Activated CD4-positive, alpha-beta T cell treated with anti-CD3 and anti-CD28 coated beads, Interleukin-2, amount 50 U/mL, for 4 hours (primary cell): ENCODE measurements at places on chromosomes 12 and 14.

DNA sequence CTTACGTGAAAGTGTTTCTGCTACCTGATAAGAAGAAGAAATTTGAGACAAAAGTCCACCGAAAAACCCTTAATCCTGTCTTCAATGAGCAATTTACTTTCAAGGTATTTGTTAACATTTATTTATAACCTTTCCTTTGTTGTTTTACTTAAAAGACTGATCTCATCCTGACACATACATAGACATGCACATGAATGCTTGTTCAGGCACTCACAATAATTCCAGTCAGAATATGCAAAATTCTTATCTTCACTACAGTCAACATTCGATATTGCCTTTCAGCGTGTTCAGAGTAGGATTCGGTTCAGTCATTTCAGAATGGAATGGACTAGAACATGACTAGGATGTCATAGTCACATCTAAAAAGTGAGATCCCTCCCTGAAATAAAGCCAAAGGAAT lies 394.6 kb downstream of the PAWR start:
- no peak for DNase-seq

DNA sequence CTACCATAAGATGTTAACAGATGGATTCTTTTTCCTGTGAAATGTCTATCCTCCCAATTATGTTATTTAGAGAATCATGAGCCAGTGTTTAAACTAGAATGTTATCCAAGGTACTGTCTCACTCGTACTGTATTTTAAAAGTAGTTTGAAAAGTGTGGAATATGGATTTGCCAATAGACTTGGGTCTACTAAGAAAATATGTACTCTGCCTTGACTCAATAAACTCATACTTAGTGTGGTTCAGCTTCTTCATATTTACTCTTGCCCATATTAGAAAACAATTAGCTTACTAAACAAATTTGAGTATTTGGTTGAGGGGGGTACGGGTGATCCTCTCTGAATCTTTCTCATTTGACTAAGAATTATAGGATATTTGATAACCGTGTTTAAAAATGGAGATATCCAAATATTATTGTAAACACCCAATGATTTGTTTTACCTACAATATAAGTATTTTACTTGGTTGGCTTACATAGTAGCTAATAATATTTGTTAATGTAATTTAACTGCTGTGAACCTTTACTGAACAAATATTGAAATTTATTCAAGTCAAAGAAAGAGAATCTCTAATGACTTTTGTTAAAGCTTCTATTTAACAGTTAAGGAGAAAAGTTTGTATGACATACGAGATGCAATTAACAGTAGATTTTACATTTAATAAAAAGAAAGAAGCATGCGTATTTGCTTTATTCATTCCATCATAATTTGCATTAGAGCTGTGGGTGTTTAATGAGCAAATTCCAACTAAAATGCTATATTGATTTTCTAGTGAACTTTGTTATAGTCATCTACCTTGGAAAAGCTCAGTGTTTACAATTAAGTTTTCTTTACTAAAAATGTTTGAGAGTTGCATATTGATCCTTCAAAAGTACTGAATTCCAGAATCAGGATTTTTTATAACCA lies 81.2 kb downstream of the MIPOL1 start:
- no peak for DNase-seq

GRCh38 chr14:93332397-93332852 lies 411 bp downstream of the BTBD7 start:
- no peak for DNase-seq

GRCh38 chr12:52179396-52179973 lies 12.3 kb downstream of the KRT80 start:
- no peak for DNase-seq

- DNase-seq, result no peak
Observed at GRCh38 chr12:66602483-66603143, 76.3 kb downstream of the GRIP1 start.

GRCh38 chr12:105443802-105444652 lies 113.5 kb downstream of the C12orf75 start:
- no peak for DNase-seq

GRCh38 chr12:95944108-95944704 lies 1.1 kb downstream of the AMDHD1 start:
- DNase-seq, result no peak

DNA sequence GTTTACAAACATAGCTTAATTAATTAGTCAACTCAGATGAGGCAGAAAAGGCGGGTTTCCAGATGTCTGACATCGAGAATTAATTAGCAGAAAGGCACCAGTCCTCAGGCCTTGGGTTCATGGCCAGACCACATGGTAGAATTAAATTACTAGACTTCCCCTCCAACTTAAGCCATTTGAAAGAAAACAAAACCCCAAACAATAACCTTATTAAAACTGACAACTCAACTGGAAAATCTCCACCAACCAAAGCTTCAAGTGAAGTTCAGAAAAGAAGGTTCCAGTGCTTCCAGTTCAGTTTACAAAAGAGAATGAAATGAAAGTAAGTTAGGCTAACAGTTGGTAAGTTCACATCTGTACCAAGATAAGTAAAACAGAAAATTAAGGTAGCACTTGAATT lies 349.5 kb downstream of the GRIN2B start:
- DNase-seq, result no peak

GRCh38 chr12:44143175-44143574 lies 307.3 kb downstream of the TMEM117 start:
- DNase-seq, result no peak

DNA sequence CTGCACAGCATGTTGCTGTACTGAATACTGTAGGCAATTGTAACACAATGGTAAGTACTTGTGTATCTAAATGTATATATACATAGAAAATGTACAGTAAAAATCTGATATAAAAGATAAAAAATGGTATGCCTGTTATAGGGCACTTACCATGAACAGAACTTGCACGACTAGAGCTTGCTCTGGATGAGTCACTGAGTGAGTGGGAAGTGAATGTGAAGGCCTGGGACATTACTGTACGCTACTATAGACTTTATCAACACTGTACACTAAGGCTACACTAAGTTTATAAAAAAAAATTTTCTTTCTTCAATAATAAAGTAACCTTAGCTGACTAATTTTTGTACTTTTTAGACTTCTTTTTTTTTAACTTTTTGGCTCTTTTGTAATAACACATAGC lies 24.2 kb upstream of the NEDD1 start:
- DNase-seq, result no peak

DNA sequence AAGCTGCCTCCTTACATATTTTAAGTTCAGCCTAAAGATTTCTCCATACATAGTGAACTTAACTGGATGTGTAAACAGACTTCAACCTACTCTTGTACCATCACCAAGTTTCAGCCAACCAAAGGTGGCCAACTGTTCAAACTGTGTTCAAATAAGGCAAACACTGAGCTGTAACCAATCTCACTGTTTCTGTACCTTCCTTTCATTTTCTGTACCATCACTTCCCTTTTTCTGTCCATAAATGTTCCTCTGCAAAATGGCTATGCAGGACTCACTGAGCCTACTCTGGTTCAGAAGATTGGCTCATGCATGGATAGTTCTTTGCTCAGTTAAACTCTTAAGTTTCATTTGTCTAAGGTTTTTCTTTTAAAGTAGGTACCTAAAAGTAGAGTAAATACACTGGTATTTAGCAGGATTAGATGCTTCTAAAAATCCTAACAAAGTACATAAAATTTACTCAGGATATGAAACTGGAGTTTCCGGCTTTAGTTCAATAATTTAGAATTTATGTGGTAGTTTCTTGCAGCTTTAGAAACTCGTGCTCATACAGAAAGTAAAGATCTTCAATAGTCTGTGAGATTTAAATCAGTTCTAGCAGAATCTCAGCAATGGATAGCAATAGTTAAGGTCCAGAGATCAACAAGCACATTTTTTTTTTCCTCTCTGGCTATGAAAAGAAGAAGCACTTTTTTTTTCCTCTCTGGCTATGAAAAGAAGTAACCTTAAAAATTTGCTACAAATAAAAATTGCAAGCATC lies 282.0 kb upstream of the PPFIA2 start:
- DNase-seq, result no peak

DNA sequence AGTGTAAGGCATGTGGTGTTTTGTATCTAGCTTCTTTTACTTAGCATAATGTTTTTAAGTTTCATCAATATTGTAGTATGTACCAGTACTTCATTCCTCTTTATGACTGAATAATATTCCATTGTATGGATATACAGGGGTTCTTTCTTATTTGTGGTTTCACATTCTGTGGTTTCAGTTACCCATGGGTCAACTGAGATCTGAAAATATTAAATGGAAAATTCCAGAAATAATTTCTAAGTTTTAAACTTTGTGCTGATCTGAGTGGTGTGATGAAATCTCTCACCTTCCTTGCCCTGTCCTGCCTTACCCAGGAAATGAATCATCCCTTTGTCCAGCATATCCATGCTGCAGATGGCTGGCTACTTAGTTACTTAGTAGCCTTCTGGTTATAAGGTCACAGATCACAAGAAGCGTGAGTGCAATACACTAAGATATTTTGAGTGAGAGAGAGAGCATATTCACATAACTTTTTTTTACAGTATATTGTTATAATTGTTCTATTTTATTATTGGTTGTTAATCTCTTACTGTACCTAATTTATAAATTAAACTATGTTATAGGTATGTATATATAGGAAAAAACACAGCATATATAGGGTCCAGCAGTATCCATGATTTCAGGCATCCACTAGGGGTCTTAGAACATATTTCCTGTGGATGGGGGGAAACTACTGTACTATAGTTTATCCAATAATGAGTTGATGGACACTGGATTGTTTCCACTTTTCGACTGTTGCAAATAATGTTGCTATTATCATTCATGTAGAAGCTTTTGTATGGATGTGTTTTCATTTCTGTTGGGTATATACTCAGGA lies 59.6 kb upstream of the LRTM2 start:
- DNase-seq, result no peak

- DNase-seq, result no peak
Observed at GRCh38 chr14:73723797-73724661, 9.8 kb upstream of the PNMA1 start.

GRCh38 chr14:64818151-64818550 lies 61.6 kb downstream of the SPTB start:
- DNase-seq, result no peak

- DNase-seq, result no peak
Observed at GRCh38 chr12:34335819-34336262, 313.5 kb downstream of the ALG10 start.

DNA sequence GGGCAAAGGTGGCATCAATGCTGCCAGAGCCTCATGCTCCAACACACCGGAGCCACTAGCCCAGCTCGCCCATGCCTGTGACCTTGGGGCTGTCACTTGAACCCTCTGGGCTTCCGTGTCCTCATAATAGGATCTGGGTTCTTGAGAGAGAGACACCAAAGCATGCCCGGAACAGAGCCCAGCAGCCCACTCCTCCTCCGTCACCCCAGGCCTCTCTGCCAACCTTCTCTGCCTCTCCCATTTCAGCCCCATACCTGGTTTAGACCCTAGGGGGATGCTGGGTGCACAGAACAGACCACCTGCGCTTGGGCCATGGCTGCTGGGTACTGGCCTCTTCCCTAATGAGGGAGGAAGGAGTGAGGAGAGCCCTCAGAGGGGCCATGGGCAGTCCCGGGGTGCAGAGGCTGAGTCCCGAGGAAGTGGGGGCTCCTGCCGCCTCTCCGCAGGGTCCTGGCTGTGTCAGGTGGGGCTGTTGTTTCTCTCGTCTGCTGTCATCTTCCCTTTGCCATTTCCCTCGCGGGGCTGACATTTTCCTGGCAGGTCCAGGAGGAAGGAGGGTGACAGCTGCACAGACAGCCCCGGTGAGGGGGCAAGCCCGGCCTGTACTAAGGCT lies 172.4 kb upstream of the RTL1 start:
- DNase-seq, result no peak

- DNase-seq, result no peak
Observed at GRCh38 chr12:27982385-27982784, 9.9 kb upstream of the PTHLH start.

- no peak for DNase-seq
Observed at GRCh38 chr12:593396-594270, 69.6 kb downstream of the NINJ2 start.

- DNase-seq, result no peak
Observed at GRCh38 chr12:60977966-60978365, 1282.2 kb upstream of the USP15 start.

DNA sequence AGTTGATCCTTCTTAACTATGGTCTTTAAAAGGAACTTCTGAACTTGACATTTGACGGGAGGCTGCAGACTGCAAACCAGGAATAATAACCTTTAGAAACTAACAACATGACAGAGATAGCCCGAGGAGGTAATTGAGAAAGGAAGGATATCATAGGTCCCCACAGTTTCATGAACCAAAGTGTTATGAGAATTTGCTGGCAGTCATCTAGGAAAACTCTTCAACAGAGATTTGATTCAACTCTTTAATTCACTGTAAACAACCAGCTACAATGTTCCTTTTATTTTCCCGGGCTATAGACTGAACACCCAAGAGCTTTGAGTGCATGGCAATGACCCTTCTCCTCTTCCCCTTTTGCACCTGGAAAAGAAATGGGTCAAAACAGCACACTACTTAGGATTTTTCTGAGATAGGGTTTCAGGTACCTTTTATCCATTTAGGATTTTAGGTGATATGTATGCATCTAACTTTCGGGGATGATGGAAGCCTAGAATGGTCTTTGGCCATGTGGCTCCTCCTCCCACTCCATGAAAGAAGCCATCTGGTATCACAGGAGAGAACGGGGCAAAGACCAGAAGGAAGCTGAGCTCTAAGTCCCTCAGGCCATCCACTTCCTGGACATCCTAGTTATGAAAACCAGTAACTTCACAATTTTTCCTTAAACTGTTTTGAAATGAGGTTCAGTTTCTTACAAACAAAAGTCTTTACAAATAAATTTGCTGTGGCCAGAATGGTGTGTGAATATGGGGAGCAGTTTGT lies 23.0 kb downstream of the GLT8D2 start:
- no peak for DNase-seq

DNA sequence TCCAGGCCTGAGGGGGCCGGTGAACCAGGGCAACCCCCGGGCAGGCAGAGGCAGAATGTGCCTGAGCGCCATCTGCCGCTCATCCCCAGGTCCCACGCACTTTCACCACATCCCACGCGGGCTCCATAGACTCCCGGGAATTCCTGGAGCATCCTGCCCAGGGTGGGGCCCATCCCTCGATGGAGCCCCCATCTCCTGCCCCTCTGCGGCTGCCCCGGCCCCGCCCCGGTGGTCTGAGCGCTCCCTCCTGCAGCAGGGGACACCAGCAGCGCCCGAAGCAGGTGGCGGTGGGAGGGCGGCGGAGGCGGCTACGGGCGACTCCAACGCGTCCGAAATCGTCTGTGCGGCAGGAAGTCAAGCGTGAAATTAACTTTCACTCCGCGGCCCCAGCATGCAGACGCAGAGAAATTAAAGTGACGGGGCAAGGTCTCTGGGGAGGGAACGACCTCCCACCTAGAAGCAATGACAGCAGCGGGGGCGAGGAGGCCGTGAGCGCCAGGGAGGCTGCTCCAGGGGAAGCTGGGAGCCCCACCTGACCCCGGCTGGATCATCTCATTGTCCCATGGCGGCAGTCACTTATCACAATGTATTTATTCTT lies 122.2 kb downstream of the NCOR2 start:
- no peak for DNase-seq

- DNase-seq, result no peak
Observed at GRCh38 chr14:45198551-45198950, 54.5 kb downstream of the MIS18BP1 start.
